ENCODE measurements at places on chromosomes 1 and 21.

DNA sequence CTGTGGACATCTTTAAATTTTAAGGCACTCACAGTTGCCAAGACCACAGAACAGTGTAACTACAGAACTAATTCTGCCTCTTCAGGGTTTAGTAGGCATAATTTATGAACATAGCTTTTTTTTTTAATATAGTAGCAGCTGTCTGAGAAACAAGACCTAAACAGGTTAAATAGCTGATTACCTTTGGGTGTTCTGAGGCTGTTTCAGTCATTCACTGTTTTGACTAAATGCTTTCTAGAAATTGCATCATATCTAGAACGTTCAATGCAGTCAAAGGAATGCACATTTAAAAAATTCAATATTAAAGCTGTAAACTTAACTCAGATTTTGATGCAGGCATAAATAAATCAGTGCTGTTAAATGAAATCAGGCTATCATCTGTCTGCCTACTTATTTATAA, 101.6 kb downstream of the BRINP3 start:
- no peak for DNase-seq

DNA sequence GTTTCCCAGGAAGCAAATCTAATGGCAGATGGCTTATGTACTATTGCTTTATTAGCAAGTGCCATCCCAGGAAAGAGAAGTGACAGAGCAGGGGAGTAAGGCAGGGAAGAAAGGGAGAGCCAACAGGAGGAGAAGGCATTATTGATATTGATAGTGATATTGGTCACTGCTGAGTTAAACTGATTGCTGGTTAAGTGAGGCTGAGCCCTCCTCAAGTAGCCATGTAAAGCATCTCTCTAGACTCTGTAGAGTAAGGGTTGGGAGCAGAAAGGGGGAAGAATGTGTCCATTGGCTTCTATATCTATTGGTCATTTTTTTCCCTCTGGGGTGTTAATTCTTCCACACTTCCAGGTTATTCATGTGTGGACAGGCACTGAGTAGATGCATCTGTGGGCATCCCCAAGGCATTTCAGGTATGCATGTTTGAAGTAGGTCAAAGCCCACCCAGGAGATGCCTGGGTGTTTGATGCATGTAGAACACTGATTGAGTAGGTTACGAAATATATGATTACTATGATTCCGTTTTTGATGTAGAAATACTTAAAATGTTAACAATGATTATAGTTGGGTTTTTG, 290.5 kb upstream of the DPYD start:
- no peak for DNase-seq

DNA sequence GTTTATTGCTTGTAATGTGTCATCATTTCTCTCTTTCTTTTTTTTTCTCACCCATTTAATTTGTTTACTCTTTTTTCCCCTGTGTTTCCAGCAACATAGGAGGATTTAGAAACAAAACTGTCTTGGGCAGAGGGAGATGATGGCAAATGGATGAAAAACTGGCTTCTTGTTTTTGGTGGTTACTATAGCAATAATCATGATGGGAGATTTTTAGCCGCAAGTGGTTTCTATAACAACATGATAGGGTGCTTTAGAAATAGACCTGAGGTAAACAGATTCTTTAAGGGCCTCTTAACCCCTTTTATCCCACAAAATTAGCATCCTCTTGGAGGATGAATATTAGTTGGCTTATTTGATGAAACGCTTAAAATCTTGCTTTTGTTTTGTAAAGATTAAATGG, 51.6 kb downstream of the CRB1 start:
- DNase-seq: no peak

DNA sequence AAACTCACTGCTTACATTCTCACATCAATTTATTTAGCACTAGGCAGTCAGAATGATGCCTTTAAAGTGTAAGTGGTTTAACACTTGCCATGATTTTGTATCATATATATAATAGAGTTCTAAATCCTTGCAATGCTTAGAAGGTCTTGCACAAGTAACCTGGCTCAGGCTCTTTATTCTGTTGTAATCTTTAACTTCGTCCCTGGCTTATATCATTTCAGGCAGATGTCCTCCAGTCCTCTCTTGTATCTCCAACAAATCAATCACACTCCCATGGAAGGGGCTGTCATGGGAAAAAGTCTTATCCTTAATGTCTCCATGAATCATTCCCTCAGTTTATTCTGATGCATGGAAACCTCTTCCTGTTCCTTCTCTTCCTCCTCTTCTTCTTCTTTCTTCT, 841.6 kb upstream of the B3GALT2 start:
- DNase-seq: no peak

- DNase-seq: peak; percentile 99
These were observed at the start of gene MCL1 for GRCh38 chr1:150579110-150579944. TSS of gene MCL1 (minus strand) at chr1:150579610. CDS start at chr1:150579530, 80 bp downstream.

- no peak for DNase-seq
These were observed 51.8 kb downstream of the ANGPTL1 start for GRCh38 chr1:178819123-178819522.
